Stomach (tissue), 19 donors: ENCODE measurements at places on chromosomes 3 and 15.
A peak's percentile ranks its signal among the peaks of the same experiment; 100 is the strongest.

DNA sequence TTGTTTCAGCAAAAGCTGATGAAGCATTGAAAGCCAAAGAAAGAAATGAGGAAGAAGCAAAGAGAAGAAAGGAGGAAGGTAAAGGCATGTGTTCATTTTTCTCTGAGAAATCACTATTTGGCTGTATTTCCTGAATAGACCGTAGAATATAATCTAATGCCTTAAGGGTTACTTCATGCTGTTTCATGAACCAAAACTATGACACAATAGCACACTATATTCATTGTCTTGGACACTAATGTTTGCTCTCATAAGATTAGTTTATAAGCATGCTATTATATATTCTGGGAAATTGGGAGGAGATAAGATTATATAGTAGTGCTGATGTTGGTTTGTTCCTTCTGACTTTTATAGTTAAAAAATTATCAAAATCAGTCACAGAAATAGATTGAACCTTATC, 110.1 kb upstream of the MLF1 start:
- H3K27me3 ChIP-seq, result no peaks in the 10 kb centered on the region
- H3K36me3 ChIP-seq, result no peaks in the 10 kb centered on the region
- DNase-seq, result no peak
- no peaks in the 10 kb centered on the region for H3K4me1 ChIP-seq
- no peak overlapping the region for H3K27ac ChIP-seq

- no peaks in the 10 kb centered on the region for H3K4me1 ChIP-seq
- no peak overlapping the region for H3K4me3 ChIP-seq
- peak; percentile 57 for DNase-seq
Measured at GRCh38 chr15:43204016-43204901, 16.6 kb downstream of the EPB42 start.

DNA sequence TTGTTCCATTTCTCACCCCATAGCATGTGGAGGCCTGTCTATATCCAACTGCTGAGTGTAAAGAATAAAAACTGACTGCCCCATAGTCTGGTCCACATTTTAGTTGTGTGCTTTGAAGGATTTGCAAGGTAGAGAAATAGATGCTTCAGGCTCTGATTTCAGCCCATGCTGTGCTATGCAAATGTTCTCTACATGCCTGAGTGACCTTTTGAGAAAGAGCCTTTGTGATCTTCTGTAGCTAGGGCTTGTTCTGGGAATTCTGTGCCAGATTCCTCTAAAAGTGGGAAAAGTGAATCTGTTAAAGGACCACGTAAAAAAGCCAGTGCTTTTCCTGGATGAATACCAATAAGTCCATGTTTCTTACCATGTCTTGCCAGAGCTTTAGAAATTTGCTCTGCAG, 5.2 kb downstream of the KCTD6 start:
- H3K27me3 ChIP-seq, result no peaks in the 10 kb centered on the region
- no peak overlapping the region for H3K27ac ChIP-seq
- H3K4me3 ChIP-seq, result no peak overlapping the region
- peaks cover 19% of the 10 kb centered on the region for H3K4me1 ChIP-seq

DNA sequence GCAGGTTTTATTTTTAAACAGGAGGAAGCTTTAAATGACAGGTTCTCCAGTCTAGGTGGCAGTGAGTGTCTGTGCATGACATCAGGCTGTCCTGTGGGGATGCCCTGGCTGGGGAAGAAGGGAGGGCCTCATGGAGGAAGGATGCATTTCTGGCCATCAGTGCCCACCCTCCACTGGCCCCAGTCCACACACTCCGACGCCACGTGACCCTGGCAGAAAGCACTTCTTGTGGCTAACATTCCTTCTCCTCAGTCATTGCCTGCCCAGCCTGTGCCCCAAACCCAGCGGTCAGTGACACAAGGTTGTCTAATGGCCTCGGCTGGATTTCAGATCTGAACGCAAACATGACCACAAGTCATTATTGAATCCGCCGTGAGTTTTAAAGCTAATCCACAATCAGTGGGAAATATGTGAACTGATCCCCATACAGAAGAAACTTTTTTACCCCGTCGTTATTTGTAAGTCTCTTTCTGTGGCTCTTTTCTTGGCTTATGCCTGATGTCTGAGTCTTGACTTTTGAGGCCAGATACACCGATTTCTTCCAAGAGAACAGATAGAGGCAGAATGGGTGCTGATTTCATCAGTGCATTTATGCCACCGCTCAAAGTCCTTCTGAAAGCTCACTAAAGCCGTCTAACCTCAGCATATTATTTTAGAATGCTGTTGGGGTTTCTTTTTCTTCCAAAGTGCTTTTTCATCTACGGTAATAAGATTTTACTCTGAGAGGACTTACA, 17.3 kb upstream of the LRRK1 start:
- H3K27ac ChIP-seq, result no peak overlapping the region
- H3K4me3 ChIP-seq, result peak overlapping the region; percentile 25
- H3K36me3 ChIP-seq, result no peaks in the 10 kb centered on the region

GRCh38 chr3:28850186-28850585, 430.7 kb upstream of the RBMS3 start:
- DNase-seq, result no peak
- no peaks in the 10 kb centered on the region for H3K27me3 ChIP-seq
- no peaks in the 10 kb centered on the region for H3K4me1 ChIP-seq
- no peak overlapping the region for H3K27ac ChIP-seq
- H3K36me3 ChIP-seq, result no peaks in the 10 kb centered on the region
